ENCODE measurements at places on chromosomes 11 and 22.

DNA sequence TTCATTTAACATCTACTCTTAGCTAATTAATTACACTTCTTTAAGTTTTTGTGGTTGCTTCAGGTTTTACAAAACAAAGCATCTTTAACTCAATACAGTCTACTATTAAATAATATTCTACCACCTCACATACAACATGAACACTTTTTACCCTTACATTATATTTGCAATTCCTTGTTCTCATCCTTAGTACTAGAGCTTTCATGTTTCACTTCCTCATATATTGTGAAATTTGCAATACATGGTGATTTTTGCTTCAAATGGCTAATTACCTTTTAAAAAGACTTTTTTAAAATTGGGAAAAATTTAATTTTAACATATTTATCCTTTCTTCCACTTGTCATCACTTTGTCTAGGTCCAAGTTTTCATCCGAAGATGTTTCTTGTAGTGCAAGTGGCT, 37.5 kb downstream of the RSF1 start:
- no peak for DNase-seq

DNA sequence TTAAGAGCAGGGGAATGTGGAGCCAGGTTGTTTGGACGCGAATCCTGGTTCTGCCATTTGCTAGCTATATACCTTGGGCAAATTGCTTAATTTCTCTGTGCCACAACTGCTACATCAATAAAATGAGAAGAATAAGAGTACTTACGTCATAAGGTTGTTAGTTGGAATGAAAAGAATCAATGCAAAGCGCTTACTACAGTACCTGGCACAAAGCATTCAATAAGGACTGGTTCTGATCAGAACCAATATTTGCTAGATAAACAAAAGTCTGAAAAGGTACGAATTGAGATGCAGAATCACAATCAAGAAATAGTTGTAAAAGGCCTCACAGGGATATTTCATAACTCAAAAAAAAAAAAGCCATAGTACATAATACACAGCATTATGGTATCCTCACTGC, 11.2 kb downstream of the AMBRA1 start:
- no peak for DNase-seq

- no peak for DNase-seq
Observed at GRCh38 chr11:12966002-12966401, 43.1 kb upstream of the RASSF10 start.

DNA sequence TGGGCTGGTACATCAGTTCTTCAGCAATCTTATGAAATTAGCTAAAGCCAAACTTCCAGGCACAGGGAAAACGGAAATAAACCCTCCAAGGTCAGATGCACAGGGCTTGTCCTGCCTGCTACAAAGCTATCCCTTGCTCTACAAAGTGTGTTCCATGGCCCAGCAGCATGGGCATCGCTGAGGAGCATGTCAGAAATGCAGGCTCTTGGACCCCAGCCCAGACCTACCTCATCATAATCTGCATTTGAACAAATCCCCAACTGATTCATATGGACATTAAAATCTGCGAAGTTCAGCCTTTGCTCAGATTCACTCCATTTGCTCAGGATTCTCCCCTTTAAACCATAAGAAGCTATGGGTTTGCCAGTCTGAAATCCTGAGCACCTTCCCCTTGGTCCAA, 129.7 kb upstream of the CSNK2A3 start:
- DNase-seq, result no peak

GRCh38 chr11:124167826-124168231, 15.3 kb upstream of the OR10D3 start:
- DNase-seq, result no peak

DNA sequence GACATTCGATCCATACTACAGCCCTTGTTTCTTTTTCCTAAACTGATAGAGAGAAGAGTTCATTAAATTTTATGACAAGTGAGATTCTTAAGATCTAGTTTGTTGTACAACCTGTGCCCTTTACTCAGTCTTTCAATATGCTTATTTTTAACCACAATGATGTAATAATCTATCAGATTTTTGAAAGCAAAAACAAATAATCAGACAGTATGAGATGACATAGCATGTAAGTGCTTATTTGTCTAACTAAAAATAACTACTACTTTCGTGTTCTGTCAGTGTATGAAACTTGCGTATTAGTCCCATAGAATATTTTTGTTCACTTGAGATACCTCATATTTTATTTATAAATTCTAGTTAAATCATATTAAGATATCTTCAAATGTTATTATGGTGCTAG, 33.2 kb downstream of the RAB39A start:
- DNase-seq, result no peak

- DNase-seq, result no peak
Observed at GRCh38 chr11:129352676-129353075, 23.0 kb upstream of the BARX2 start.

- DNase-seq, result no peak
Observed at GRCh38 chr11:11446564-11446963, 93.5 kb upstream of the CSNK2A3 start.

DNA sequence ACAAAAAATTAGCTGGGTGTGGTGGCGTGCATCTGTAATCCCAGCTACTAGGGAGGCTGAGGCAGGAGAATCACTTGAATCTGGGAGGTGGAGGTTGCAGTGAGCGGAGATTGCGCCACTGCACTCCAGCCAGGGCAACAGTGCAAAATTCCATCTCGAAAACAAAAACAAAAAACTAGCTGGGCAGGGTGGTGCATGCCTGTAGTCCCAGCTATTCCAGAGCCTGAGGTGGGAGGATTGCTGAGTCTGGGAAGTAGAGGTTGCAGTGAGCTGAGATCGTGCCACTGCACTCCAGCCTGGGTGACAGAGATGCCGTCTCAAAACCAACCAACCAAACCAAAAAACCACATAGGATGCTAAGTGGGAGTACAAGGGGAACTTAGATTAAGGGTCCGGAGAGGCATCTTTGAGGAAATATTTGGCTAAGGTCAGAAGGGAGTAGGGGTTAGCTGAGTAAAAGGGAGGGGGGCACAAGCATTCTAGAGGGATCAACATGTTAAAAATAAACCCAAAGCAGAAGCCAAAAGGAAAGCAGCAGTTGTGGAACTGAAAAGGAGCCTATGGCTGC, 10.2 kb downstream of the PHF5A start:
- DNase-seq, result no peak

GRCh38 chr22:46057246-46058090, 80.5 kb upstream of the WNT7B start:
- no peak for DNase-seq

- DNase-seq, result no peak
Observed at GRCh38 chr11:105609832-105610781, at the start of gene GRIA4. TSS of gene GRIA4 (plus strand) at chr11:105610073. CDS start at chr11:105610998, 925 bp downstream.

GRCh38 chr11:8809241-8809938, 101.6 kb upstream of the AKIP1 start:
- DNase-seq, result no peak

DNA sequence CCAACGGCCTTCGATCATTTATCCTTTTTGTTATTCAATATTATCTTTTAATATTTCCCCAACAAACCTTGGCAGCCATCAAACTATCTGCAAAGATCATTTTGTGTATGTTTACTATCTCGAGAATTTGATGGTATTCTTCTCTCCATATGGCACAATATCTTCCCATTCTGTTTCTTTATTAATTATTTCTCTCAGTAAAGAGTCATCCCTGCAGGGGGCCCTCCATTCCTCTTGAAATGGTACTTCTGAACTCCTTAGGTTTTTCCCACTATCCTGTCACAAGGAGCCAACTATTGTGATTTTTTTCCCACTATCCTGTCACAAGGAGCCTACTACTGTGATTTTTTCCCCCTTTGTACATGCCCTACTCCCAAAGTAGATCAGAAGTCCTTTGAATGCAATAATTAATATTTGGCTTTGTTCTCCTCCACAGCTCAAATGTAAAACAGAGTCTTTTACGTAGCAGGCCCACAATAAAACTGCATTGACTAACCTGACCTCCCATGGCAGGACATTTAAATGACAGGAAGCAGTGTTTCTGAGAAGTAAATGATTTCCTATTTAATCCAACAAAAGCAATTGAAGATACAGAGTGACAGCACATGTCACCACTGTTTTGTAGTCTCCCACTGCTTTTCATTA, 43.3 kb downstream of the PDGFD start:
- no peak for DNase-seq

DNA sequence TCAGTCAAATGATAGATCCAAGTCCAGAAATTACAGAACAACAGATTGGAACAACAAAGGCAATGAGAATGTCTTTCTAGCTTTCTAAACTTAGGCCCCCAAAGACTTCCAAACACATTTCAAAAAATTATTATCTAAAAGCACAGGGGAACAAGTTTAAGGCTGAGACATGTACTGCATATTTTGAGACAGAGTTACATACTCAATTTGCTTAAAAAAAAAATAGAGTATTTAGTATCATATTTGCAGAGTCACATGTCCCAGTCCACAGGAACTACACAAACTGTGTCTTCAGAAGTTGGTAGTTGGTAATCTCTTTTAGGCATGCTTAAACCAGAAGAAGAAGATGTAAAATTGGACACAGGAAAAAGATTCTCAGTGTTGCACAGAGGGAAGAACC, 127.2 kb downstream of the MAML2 start:
- DNase-seq, result no peak

DNA sequence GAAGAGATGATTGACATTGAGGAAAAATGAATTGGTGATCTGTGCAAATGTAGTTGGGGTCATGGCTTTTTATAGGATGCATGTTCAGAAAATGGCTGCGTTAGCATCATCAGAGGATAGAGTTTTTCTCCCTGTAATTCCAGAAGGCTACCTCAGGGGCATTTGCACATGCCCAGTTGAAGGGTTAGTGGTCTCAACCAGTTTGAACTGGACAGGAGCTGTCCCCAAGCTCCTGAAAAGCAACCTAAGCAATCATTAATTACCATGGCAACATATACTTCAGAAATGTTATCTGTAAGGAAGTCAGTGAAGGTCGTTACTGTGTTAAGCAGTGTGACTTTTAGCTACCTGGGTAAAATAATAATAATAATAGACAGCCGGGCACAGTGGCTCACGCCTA, 29.3 kb downstream of the TUG1 start:
- no peak for DNase-seq

DNA sequence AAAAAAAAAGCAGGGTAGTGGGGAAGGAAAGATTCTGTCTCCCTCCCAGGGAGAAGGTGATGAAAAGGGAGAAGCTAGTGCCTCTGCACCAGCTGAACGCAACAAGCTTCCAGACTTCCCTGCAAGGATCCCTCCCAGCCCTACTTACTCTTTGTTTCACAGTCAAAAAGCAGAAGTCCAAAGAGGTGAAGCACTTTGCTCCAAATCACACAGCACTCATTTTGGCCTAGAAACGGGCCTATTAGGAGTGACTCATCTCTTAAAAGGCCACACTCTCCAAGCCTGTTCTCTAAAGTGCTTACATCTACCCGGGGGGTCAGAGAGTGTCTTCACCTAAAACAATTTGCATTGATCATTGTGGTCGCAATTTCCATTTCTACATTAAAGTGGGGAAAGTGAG, 17.7 kb upstream of the GRK3 start:
- no peak for DNase-seq

- no peak for DNase-seq
Observed at GRCh38 chr11:132848336-132848735, 684.0 kb downstream of the OPCML start.

DNA sequence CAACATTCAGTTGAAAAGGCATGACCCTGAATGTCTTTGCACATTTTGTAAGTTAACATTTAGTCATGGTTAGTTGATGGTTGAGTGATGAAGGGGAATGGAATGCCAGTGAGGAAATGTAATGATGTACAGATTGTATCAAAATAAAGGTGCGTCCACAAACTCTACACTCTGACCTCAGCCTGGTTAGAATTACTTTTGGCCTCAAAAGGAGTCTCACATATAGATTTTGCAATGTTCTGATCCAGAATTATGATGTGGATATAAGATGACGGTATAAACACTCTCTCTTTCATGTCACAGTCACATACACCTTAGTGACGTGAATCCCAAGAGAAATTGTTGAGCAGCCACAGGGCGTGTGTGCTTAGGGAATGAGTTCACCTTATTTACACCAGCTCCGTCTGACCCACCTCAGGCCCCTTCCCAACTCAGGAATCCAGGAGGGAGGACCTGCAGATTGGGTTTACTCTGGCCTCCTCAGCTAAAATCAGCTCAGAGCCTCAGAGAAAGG, 100.1 kb downstream of the RDX start:
- no peak for DNase-seq

- DNase-seq, result no peak
Observed at GRCh38 chr11:126391970-126392632, 36.6 kb downstream of the ST3GAL4 start.

DNA sequence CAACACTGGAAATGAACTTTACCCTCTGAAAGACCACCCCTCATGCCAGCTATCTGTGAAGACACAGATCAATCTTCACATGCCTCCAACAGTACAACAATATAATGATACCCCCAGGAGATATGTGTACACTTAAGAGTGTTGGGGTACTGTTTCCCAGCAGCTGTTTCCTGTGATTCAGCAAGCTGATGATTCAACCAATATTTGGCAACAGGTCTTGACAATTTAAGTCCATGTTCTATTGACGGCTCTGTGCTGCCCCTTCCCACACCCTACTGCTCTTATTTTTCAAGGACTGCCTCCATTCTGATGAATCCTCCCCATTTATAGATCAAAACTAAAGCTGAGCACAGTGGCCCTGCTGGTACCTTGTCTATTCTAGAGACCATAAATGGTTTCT, 6.6 kb downstream of the SNX19 start:
- no peak for DNase-seq

DNA sequence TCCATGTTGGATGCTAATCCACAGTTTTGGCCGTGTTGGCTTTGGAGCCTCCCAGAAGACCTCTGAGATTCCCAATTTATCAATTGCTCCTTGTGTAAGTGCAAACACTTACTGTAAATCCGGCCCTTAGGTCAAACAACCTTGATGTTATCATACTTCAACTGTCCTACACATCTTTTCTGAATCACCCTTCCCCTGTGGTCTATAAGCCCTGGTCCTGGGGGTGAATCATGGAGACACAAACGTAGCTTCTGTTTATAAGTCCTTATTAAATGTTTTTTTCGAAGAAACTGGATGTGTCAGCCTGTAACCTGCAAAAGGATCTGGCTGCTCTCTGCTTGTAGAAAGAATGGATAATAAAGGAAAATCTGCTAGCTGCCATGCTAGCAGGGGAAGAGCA, 1.7 kb upstream of the IL10RA start:
- DNase-seq, result no peak

- DNase-seq, result no peak
Observed at GRCh38 chr11:114448749-114449482, 9.6 kb downstream of the REXO2 start.

DNA sequence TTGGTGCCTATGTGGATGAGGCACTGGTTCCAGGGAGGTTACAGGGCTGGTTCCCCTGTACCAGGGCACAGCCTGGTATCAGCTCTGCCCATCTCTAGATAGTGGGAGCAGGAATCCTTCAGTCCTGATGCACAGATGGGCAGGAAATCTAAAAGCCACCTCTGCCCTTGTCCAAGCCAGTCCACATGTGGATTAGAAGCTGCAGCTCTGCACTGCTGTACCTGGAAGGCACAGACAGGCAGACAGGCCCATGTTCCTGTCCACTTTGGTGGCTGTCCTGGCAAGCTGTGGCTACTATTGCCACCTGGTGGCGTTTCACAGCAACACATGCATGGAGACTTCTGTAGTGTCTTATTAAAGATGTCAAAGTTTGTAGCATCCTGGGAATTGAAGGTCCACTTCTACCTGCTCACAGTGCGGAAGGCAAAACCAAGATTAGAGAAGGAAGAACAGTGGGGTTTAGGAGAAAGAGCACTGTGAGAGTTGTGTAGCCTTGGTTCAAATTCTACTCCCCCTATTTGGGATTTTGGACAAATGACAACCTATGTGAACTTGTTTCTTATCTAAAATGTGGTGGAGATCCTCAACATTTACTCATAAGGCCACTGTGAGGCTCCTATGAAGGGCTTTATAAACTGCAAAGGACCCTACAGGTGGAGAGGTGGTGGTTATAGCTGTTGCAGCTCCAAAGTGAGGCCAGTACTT, 30.1 kb downstream of the NAV2 start:
- peak; percentile 83 for DNase-seq

- peak; percentile 58 for DNase-seq
Observed at GRCh38 chr11:127074151-127074761, 73.7 kb upstream of the KIRREL3 start.

All from mucosa of gallbladder (tissue), 1 donor.